NCI-H2081 (cell line): ENCODE measurements at places on chromosomes 6 and 20.

DNA sequence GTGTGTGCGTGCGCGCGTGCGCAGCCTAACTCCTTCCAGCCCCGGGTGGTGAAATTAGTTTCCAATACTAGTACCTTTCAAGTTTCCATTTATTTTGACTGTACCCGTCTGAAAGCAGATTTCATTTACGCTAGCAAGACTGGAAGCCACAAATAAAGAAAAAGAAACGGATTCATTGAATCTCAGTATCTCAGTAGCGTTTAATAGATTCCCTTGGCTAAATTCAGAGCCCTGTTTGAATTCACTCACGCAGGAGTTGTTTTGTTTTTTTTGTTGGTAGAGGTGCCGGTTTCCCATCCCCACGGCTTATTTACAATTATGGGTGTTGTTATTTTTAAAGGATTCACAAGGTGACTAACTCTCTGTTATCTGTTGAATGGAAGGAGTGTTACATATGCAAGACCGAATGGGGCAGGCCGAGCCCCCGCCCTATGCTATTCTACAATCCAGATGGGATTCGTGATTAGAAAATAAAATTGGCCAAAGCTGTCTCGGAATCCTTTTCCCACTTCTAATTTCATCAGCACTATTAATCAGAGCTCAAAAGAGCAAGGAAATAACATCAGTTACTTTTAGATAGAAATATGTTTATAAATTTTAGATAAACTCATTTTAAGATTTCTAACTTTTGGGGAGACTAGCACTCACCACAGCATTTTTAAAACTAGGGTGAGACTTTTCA lies 2.3 kb upstream of the INSM1 start:
- DNase-seq, result peak; percentile 65

DNA sequence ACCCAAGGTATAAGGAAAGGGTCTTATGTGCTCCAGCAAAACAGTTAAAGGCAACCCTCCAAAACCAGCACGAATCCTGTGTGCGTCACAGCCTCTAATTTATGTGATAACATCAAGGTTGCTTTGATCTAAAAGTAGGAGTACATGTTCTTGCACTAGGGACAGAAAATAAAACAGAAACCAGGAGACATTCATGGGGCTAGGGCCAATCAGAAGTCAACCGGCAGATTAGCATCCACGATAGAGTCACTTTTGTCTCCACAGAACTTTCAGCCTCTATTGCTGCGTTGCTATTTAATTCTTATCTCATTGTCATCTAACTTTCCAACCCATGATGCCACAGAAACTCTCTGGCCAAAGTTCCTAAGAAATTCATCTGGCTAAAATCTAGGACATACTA lies 178.8 kb upstream of the PTCHD4 start:
- no peak for DNase-seq

DNA sequence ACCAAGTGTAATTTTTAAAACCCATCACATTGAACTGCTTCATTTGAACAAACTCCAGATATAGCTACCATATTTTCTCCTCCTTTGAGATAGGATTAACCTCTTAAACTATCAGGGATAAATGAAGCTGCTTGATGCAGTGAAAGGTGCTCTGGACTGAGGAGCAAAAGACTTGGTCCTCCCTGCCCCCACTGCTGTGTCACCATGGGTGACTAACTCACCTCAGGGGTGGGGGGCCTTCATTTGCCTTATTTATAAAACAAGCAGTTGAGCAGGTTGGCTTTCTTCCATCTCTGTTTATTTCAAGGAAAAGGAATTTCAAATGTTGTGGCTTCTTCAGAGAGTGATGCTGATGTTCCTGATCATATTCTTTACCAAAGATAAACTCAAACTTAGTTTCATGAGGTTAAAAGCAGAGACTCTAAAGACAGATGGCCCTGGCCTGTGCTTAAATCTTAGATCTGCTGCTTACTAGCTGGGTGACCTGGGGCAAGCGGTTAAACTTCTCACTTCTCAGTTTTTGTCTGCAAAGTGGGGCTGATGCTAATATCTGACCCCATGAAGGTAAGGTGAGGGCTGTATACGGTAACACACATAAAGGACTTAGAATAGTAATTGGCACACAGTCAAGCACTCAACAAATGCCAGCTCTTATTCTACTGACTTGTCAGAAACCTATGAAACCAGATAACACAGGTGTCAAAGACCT lies 50.5 kb downstream of the FHL5 start:
- no peak for DNase-seq

DNA sequence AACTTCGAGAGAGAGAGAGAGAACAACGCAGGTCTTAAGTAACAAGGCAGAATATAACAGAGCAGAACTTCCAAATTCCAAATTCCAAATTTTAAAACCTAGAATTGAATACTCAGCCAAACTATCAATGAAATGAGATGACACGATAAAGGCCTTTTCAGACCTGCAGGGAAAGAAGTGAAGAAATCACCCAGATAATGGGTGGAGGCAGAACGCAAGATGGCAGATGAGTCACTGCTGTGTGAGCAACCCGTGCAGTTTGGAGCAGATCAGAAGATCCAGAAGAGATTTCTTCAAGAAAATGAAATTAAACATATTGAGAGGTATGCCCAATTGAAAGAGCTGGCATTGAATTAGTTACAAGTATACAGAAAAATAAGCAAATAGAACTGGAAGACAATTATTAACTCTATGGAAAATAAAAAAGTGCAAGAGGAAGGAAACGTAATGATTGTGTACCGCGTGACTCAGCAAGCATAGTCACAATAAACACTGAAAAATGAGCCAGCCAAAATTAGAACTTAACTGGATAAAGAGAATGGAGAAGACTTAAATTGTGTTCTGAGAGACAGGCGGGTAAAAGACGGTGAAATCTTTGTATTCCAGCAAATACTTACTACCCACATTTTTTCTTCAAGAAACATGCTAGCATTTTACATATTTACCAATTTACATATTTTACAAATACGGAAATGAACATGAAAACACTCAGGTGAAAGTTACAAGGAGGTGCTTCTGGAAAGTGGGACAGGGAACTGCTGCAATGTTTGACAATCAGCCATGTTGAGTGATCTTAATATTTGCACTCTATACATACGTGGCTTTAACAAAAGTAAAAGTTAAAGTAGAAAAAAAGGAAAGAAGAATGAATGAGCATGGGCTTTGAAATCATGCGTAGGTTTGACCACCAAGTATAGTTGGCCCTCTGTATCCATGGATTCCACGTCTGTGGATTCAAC lies 87.9 kb upstream of the CDYL start:
- no peak for DNase-seq

GRCh38 chr6:143549949-143550268 lies 38.4 kb upstream of the FUCA2 start:
- DNase-seq, result no peak

GRCh38 chr6:56807326-56807988 lies 147.4 kb upstream of the BEND6 start:
- no peak for DNase-seq

GRCh38 chr20:15166744-15167143 lies 829.3 kb upstream of the FLRT3 start:
- no peak for DNase-seq

DNA sequence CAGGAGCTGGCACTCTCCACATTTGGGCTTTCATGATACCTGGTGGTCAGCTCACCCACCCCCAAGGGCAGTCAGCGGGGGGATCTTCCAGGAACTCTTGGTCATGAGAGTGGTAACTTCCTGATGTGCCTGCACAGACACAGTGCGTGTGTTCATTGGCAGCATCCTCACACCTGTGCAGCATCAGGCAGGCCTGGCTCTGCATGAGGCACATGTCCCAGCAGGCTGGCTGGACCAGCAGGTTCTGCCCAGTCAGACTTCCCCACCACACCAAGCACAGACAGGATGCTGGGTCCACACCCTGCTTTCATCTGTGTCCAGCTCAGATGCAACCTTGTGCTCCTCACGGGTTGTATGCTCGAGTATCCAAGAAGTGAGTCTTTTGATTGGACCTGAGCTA lies 15.7 kb upstream of the UNC93A start:
- no peak for DNase-seq

DNA sequence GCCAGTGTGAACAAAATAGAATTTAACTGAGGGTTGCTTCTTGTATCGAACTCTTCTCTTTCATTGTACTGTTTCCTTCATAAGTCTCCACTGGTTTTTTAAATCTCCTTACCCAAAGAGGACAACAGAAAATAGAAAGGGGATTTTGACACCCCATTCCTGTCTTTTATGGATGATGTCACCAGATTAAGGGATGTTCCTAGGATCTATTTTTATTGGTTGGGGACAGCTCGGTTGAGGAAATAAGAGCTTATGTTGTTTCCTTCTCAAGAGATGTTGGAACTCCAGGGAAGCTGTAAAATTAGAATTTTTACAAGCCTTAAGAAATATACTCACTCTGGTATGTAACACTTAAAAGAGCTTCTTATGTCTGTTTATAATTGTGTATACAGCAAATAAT lies 171.5 kb downstream of the PHF3 start:
- DNase-seq, result no peak

GRCh38 chr6:6785163-6785521 lies 196.6 kb downstream of the LY86 start:
- no peak for DNase-seq

DNA sequence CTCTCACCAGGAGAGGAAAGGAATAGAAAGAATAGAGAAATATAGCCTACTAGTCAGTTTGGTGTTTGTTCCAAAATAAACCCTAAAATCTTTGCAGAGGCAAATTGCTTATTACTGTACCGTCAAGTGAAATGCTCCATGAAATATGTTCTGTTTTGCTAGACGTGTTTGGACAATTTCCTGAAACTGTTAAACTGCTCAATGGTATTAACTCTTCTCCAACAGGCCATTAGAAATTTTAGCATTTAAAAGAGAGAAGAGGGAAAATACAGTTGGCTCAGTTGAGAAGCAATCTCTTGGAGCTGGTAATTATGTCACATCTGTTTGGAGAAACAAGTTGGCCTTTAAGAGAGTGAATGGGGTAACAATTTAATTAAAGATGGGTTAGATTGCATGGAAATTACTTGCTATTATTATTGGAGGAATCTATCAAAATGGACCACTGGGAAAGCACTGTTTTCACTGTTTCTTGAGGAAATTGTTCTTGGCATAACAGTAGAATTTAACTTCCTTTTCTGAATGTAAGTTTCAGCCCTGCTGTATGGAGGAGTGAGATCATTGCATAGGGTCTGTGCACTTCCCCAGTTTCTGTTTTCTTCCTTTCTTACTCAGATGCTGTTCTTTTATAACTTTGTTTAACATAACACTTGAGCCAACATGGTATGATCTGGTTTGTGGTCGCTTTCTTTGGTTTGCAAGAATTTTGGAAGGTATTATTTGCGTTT lies 373.6 kb downstream of the PLCB1 start:
- DNase-seq, result no peak

- DNase-seq, result no peak
Observed at GRCh38 chr6:130913120-130913519, 85.9 kb downstream of the SMLR1 start.

DNA sequence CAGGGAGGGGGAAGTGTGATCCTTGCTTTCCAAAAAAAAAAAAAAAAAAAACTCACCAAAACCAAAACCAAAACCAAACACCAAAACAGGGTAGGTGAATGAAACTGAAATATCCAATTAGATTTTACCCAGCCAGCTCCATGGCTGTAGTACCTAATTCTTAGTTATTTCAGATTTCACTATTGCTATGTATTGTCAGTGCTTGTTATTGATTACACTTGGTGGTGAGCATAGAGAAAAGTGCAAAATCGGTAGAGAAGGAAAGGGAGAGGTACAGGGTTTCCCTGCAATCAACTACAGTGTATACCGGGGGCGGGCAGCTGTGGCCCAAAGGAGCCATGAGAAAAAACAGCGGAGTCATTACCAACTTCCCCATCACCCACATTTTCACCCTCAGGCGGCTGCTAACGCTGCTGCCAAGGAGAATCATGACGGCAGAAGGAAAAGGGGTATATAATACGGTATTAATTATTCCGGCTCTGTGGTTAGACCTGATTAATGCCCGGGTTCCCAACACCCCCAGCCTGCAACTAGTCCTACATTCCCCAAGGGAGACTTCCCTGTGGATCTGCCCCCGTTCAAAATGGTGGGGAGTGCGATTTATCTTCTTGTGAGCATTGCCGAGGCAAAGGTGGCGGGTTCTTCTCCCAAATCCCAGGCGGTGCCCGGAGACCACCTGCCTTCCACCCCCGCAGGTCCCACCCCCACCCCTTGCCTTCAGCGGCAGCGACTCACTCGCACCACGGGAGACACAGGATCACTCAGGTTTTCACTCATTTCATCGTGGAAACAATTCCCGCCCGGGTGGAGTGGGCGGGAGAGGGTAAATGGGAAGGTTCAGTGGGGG lies at the start of gene C6orf62:
C6orf62 (minus strand) TSS at position 30 of the 847 bp plus-strand sequence. CDS start 486 bp downstream, outside the sequence.
- peak; percentile 53 for DNase-seq

- no peak for DNase-seq
Observed at GRCh38 chr6:44074439-44074812, 52.8 kb downstream of the MRPL14 start.

DNA sequence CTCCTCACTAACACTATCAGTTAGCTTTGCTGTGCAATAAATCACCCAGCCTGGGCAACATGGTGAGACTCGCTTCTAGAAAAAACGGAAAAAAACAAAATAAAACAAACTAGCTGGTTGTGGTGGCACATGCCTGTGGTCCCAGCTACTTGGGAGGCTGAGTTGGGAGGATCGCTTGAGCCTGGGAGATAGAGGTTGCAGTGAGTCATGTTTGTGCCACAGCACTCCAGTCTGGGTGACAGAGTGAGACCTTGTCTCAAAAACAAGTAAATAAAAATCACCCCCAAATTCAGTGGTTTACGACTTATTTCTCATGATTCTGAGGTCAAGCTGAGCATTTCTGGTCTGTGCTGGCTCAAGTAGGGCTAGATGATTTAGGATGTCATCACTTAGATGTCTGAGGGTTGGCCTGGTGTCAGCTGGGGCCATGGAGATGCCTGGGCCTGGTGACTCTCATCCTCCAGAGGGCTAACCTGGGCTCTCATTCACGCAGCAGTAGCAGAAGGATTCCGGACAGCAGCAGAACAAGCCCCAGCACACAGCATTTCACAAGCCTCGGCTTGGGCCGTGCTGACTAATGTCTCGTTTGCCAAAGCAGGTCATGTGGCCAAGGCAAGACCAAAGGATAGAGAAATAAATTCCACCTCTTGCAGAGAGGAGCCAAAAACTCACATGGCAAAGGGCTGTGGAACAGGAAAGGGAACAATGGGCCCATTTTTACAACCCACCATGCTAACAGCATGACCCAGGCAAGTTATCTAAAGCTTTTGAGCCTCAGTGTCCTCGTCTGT lies 32.5 kb downstream of the MGME1 start:
- DNase-seq, result no peak

DNA sequence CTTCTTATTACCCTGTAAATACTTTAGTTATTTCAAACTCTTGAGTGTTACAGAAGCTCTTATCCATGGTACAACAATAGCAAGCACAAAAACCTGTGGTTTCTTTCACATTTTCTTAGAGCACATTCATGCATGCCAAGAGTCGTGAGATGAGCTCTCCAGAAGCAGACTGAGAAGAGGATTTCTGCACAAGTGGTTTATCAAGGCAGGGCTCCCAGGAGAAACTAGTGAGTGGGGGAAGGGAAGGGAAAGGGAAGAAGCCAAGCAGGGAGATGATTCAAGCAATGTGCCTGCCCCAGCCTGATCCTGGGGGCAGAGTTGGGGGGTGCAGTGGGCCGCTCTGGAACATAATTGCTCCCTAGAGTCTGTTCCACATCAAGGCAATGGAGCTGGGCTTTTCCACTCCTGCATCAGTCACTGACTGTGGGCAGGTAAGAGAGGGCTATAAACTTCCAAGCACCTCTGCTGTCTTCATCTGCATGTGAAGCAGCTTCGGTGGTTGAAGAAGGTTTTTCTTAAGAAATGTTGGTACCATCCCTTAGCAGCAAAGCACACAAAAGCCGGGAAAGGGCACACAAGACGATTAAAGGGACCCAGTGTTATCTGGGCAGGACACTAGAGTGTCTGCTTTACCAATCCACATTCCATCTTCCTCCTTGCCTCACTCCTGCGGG lies 152.1 kb downstream of the PLCB4 start:
- DNase-seq, result no peak

- peak; percentile 74 for DNase-seq
Observed at GRCh38 chr6:122033564-122034181, 365.8 kb upstream of the HSF2 start.
